Activated CD4-positive, alpha-beta T cell treated with anti-CD3 and anti-CD28 coated beads for 24 hours (primary cell): ENCODE measurements at places on chromosomes 11 and 22.

DNA sequence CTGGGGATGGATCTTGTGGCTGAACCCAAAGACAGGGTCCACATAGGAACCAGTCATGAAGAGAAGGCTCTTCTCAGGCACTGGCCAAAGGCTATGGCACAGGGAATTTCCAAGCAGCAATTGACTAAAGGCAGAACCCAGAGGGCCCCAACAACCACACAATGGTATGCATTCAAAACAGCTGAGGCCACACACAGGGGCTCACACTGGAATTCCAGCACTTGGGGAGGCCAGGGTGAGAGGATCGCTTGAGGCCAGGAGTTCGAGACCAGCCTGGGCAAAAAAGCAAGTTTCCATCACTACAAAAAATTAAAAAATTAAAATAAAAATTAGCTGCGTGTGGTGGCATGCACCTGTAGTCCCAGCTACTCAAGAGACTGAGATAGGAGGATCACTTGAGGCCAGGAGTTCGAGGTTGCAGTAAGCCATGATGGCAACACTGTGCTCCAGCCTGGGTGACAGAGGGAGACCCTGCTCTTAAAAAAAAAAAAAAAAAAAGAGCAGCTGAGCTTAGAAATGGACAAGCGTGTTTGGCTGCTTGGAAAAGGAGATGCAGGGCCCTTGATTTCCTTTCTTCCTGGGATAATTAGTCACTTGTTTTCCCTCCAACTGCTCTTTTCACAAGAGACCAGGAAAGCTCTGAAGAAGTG lies 44.6 kb downstream of the MYH9 start:
- DNase-seq, result no peak

- no peak for DNase-seq
Observed at GRCh38 chr22:43118953-43119458, 8.5 kb downstream of the BIK start.

GRCh38 chr11:100269516-100269915 lies 417.6 kb upstream of the ARHGAP42 start:
- DNase-seq, result no peak

- no peak for DNase-seq
Observed at GRCh38 chr22:42939941-42940653, 74.9 kb downstream of the PACSIN2 start.

DNA sequence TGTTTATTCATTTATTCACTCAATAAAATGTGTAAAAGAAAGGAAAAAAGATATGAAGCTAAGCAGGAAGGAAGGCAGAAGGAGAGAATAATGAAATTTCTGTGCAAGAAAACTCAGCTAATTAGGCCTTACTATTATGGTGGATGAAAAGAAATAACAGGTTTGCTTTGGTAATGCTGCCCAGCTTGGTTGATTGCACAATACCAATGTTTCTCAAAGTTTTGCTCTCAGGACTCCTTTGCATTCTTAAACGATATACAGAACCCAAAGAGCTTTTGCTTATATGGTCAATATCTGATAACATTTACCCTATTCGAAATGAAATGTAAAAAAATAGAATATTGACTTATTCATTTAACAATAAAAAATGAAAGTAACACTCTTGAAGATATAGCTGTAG lies 7.3 kb upstream of the CTSC start:
- DNase-seq, result no peak

DNA sequence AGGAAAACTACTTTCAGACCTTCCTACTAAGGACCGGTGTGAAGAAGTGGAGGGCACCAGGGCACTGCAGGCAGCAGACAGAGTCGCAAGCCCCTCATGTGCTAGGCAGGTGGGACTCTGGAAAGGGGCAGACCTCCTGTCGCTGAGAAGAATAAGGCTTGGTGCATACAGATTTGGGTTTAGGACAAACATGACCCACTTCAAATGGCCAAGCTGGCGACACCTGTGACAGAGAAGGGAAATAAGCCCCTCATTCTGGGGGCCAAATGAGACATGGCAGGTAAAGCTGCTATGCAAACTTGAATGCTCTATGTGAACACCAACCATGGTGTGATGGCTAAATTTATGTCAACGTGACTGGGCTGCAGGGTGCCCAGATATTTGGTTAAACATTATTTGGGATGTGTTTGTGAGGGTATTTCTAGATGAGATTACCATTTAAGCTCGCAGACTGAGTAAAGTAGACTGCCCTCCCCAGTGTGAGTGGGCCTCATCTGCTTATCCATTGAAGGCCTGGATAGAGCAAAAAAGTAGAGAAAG lies 112.4 kb upstream of the PITPNB start:
- DNase-seq, result no peak

GRCh38 chr22:24433001-24433827 lies 5.8 kb downstream of the ADORA2A start:
- no peak for DNase-seq

DNA sequence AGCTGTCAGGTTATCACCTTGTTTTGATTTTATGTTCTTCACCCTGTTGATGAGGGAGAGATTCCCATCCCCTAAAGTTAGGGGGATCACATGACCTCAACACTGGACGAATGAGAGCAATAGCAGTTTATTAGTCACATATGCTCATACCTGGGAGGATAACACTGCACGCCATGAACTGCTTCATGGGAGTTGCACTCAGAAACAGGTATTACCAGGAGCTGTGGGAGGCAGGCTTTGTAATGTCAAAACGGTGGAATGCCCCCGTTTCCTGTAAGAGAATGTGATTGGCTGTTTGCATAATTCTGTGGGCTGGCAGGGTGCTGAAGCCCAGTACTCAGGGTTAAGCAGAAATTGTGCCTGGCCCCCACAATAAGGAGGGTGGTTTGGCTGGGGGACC lies 3.2 kb upstream of the THY1 start:
- DNase-seq, result no peak

GRCh38 chr11:57124917-57125316 lies 56.8 kb upstream of the LRRC55 start:
- no peak for DNase-seq

DNA sequence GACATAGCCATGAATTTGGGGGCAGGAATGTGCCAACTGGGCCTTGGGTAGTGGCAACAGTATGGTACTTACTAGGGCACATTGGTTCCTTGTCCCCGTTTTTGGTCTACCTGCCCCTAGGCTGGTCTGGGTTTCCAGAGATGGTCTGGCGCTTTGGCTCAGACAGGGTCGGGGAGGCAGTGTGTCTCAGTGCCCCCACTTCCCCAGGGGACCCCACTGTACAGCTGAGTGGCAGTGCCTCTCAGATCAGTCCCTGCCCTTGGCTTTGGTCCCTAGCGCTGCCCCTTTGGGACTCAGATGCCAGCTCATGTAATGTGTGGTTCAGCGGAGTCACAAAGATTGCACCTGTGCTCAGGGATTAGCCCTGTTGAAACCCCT lies 3.3 kb downstream of the RIC8A start:
- no peak for DNase-seq
